ENCODE measurements at places on chromosomes 13 and 19. TPM values are rescaled to one million over a fixed set of nuclear protein-coding genes. Genes with fewer than 3 reads are reported as not detected.

Gene LAIR2
- total RNA-seq, result 1.4 TPM

- H3K4me3 ChIP-seq, result no peak overlapping the region
- no peaks in the 10 kb centered on the region for H3K27me3 ChIP-seq
- no peak overlapping the region for H3K27ac ChIP-seq
Measured at GRCh38 chr19:41330481-41330880, 20.5 kb downstream of the CCDC97 start.

Gene LNX2
- total RNA-seq, result 4.7 TPM

DNA sequence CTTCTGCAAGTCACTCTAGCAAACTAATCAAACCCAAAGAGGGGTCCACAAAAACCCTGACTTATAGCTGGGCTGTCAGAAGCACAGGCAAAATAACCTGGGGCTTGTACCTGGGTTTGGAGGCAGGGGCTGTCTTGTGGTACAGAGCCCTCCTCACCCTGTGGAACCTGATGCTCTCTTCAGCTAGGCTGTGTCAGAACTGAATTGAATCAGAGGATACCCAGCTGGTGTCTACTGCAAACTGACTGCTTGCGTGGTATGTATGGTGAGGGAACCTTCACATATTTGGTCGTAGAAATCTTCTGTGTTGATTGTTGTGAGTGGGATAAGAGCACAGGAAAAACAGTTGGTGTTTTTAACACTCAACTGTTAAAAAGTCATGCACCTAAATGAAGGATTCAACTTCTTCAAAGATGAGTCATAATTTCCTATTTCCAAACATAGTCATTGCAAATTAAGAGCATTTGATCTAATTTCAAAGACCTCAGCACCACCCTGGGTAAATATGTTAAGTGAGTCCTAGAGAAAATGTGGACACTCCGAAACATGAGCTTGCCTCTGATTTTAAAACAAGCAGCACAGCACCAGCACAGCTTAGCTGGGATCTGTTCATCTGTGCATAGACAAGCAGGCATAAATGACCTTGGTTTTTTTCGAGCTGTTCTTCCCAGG is 840.2 kb downstream of the UQCRFS1 start:
- DNase-seq, result no peak
- no peak overlapping the region for H3K4me3 ChIP-seq
- no peaks in the 10 kb centered on the region for H3K4me1 ChIP-seq
- no peaks in the 10 kb centered on the region for H3K27me3 ChIP-seq

Gene ZFP14
- total RNA-seq, result 3.9 TPM

DNA sequence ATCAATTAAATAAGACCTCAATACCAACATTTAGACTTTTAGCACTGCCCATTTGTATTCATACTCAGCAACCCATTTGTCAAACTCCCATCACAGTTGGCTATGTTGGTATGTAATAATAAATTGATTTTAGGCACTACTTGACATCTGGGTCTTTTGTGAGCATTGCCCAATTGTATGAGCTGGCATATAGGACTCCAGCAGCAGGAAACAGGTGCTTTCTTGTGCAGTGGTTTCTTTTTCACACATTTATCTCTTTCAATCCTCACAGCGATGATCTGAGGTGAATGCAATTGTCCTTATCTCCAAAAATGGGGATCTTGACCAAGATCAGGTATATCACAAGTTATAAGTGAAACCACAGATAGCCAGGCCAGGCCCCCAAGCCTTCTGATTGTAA is 96.9 kb upstream of the OXGR1 start:
- no peaks in the 10 kb centered on the region for H3K36me3 ChIP-seq
- no peak overlapping the region for H3K4me3 ChIP-seq
- no peaks in the 10 kb centered on the region for H3K27me3 ChIP-seq
- H3K4me1 ChIP-seq, result no peaks in the 10 kb centered on the region

DNA sequence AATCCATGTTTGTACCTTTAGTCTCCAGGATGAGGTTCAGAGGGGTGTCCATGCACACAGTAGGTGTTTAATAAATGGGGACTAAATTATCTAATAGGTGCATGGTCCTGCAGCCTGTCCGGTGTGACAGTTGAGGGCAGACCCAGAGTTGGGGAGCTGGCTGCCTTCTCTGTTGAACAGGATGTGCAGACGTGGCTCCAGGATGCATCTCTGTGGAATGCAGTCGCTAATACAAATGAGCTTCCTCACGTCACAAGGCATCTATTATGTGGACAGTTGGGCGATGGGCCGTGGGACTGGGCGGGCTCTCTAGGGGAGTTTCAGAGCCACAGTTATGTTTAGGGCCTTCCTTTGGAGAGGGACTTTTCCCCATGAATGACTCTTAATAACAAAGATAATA is 71.0 kb downstream of the SIPA1L3 start:
- no peaks in the 10 kb centered on the region for H3K36me3 ChIP-seq
- no peaks in the 10 kb centered on the region for H3K4me1 ChIP-seq
- H3K27ac ChIP-seq, result no peak overlapping the region
- DNase-seq, result no peak
- H3K27me3 ChIP-seq, result no peaks in the 10 kb centered on the region

Gene CGB1
- not detected for total RNA-seq

DNA sequence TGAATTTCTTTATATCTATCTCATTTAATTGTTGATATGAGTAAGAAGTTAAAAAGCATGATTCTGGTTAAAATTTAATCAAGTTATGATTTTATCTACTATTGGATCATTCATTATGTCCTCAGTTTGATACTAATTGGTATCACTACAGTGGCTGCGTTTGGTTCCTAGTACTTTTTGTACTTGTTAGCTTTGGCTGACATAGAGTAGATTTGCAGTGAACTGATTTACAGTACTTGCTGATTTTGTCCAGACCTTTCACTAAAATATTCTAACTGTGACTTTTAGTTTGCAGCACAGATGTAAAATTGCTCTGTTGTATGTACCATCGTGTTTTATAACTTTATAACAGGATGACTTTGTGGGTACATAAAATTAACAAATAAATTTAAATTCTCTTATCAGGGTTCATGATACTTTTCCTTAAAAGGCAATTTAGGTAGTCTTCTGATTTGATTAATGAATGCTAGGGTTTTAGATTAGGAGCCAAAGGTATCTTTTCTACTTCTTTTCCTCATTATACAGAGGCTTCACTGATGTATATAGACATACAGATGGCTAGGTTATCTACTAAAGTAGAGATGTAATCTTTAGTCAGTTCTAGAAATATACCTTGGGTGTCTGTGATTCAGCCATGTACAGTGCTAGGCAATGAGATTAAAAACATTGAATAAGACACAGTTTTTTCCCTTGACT is 8.7 kb downstream of the UCHL3 start:
- H3K4me1 ChIP-seq, result peaks cover 6% of the 10 kb centered on the region
- DNase-seq, result no peak
- no peak overlapping the region for H3K4me3 ChIP-seq
- H3K27ac ChIP-seq, result no peak overlapping the region
- peaks cover 12% of the 10 kb centered on the region for H3K36me3 ChIP-seq

GRCh38 chr19:37845932-37846331 is 60.5 kb downstream of the WDR87 start:
- no peaks in the 10 kb centered on the region for H3K36me3 ChIP-seq
- H3K4me1 ChIP-seq, result no peaks in the 10 kb centered on the region
- DNase-seq, result no peak
- no peak overlapping the region for H3K27ac ChIP-seq
- no peak overlapping the region for H3K4me3 ChIP-seq

DNA sequence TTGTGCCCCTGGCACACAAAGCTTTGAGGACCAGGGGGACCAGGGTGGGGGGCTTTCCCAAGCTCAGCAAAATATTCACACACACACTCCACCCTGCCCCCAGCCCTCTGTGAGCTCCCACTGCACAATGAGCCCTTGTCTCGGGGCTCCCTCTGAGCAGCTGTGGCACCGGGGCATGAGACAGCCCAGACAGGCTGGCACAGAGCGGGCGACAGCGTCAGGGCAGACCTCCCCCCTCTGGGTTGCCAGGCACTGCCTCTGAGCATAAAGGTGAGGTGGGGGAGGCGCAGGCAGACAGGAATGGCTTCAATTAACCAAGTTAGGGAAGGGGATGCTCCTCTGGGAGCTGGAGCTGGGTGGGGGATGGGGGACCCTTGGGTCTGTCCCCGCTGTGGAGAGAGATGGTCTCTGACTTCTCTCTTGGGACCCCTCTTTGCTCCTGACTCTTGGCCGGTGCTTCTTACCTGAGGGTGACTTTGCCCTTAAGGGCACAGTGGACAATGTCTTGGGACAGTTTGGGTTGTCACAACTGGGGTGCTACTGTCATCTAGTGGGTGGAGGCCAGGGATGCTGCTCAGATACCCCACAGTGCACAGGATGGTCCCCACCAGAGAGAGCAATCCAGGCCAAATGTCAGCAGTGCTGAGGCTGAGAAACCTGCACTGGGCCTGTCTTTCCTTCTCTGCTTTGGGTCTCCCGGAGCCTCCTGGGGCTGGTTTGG is 30.3 kb downstream of the LYL1 start:
- H3K36me3 ChIP-seq, result no peaks in the 10 kb centered on the region
- H3K27me3 ChIP-seq, result no peaks in the 10 kb centered on the region
- H3K4me3 ChIP-seq, result no peak overlapping the region
- H3K27ac ChIP-seq, result no peak overlapping the region

- H3K4me1 ChIP-seq, result peaks cover 4% of the 10 kb centered on the region
- no peaks in the 10 kb centered on the region for H3K36me3 ChIP-seq
- peaks cover 23% of the 10 kb centered on the region for H3K27me3 ChIP-seq
- no peak for DNase-seq
Measured at GRCh38 chr19:1284979-1285736, 515 bp upstream of the EFNA2 start.

GRCh38 chr13:74683411-74683810 is 549.2 kb upstream of the KLF12 start:
- DNase-seq, result no peak
- H3K4me3 ChIP-seq, result no peak overlapping the region
- no peak overlapping the region for H3K27ac ChIP-seq

GRCh38 chr13:97018029-97018819 is 23.9 kb upstream of the OXGR1 start:
- no peaks in the 10 kb centered on the region for H3K36me3 ChIP-seq
- no peaks in the 10 kb centered on the region for H3K4me1 ChIP-seq
- H3K27me3 ChIP-seq, result no peaks in the 10 kb centered on the region
- DNase-seq, result no peak
- H3K27ac ChIP-seq, result no peak overlapping the region
- H3K4me3 ChIP-seq, result no peak overlapping the region

DNA sequence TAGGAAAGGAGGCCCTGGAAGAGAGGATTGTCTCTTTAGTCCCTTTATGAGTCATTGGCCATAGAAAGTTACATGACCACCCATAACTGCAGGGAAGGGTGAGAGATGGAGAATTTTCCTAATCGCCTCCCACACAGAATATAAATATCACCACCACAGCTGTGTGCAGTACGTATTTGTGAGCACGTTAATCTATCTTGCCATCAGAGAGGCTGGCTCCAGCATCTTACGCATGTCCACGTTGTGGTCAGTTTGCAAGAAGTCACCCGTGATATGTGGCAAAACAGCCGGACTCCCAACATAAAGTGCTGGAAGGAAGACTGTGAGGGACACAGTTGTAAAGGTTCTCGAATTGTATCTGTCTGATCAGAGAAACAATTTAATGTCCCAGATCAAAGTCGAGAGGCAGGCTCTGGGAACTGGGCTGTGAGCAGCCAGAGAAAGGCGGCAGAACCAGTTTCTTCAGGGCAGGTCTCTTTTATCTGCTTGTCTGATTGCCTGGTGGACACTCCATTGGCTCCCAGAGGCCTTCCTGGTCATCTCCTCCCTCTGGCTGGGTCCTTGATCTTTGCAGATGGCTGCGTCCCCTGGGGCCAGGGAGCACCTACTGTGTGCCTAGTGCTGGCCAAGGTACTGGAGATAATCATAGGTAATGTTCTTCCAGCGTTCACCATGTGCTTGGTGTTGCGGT is 74.9 kb downstream of the SIPA1L3 start:
- H3K4me3 ChIP-seq, result no peak overlapping the region
- H3K27ac ChIP-seq, result no peak overlapping the region
- no peaks in the 10 kb centered on the region for H3K27me3 ChIP-seq
- H3K4me1 ChIP-seq, result peaks cover 8% of the 10 kb centered on the region

Gene PTH2
- total RNA-seq, result not detected

Gene HRC
- total RNA-seq, result not detected
